Daoy (cell line): ENCODE measurements at places on chromosomes 6 and 20. TPM values are rescaled to one million over a fixed set of nuclear protein-coding genes. Genes with fewer than 3 reads are reported as not detected.

TCF19 gene
- 47.5 and 48.2 TPM in 2 replicates for total RNA-seq

DNA sequence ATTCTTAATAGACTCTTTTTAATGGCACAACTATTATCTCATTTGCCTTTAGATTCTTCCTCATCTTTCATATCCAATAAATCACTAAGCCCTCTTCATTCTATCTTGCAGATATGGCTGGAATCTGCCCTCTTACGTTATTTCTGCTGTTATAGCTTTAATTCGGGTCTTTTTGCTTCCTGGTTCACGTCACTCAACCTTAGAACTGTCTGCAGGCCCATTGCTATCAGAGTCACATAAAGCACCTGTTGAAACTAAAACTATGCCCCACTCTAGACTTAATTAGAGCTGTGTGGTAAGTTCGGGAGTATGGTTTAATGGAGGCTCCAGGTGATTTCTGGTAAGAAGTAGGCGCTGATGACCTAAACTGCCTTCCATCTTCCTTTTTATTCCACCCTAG, 988 bp downstream of the QRSL1 start:
- DNase-seq = no peak

- DNase-seq = no peak
These were observed 76.9 kb downstream of the PLCG1 start for GRCh38 chr20:41214202-41214601.

DNA sequence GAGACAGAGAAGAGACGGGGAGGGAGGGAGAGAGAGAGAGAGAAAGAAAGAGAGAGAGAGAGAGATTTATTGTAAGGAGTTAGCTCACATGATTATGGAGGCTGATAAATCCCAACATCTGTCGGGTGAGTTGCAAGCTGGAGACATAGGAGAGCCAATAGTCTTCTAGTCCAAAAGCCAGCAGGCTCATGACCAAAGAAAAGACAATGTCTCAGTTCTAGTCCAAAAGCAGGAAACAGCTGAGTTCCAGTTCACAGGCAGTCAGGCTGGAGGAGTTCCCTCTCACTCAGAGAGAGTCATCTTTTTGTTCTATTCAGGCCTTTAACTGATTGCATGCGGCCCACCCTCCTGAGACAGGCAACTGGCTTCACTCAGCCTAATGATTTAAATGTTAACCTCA, 416.6 kb downstream of the PREX1 start:
- no peak for DNase-seq

DNA sequence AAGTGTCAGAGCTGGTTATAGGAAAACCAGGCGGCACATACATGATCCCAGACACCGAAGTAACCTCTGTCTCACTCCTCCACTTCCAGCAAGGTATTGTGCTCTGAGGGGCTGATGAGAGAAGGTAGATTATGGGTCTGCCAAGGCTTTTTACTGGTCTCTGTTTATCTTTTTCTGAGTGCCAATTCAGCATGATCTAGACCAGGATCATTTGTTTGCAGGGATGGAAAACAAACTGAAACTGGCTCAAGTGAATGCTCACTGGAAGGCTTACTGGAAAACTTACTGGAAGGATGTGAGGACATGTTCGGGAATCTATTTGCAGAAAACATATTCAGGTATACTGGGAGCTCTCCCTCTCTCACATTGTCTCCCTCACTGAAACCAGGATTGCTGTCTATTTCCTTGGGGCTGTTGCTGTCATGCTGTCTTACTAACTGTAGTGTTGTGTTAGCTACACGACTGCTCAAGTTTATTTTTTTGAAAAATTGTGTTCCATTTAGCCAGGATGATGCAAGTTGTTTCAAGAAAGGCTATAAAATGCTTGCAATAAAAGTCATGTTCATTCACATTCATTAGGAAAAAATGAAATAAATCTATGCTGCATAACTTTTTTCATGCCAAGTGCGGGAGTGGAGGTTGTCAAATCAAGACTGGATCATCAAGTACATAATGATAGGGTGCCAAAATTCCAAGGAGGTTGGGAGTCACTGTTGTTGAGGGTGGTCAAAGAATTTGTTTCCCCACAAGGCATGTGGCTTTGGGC, 37.0 kb downstream of the KLHL31 start:
- peak; percentile 80 for DNase-seq

GRCh38 chr6:170279977-170280688, 10.7 kb downstream of the DLL1 start:
- DNase-seq = peak; percentile 78

FNDC1 gene
- under 0.01 TPM in 1 of 2 replicates, not detected in the other for total RNA-seq
